ENCODE measurements at places on chromosomes 5 and 9.

GRCh38 chr9:133978899-133979272 is 13.2 kb downstream of the VAV2 start:
- DNase-seq, result no peak

GRCh38 chr5:10303699-10304170 is 4.0 kb downstream of the CMBL start:
- DNase-seq, result no peak

GRCh38 chr5:179251276-179251969 is 93.8 kb downstream of the ADAMTS2 start:
- no peak for DNase-seq

DNA sequence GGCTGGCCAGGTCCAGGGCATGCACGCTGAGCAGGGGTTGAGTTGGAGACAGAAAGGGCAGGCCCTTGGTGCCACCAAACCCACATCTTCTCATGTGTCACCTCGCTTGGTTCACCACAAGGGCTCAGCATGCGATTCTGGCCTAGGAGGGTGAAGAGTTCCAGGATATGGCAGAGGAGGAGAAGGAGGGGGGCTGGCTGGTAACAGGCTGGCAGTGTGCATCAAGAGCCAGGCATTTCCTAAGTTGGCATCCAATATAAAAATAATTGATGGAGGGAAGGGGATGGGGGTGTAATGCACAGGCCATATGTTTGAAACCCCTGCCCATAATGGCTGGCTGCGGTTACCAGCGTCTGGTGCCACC is 255.6 kb downstream of the NFIB start:
- no peak for DNase-seq

DNA sequence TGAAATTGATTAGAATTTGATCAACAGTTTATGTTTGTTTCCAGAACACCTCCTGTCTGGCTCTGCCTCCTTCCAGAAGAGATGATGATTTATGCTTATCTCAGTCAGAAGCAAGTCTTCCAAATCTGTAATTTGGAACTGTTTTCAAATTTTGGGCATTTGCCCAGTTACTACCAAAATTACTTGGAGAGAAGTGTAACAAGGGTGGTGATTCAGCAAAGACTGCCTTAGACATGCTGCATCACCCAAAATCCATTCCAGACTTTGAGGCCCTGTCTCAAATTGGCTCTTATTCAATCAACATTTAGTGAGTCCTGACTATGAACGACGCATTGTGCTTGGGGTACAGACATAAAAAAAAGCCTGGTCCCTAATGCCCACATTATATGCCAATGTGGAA is 89.4 kb downstream of the SH3TC2 start:
- DNase-seq, result no peak

GRCh38 chr9:76352026-76352620 is 42.1 kb downstream of the RFK start:
- DNase-seq, result no peak

GRCh38 chr5:2134543-2135292 is 252.0 kb upstream of the IRX4 start:
- DNase-seq, result no peak

GRCh38 chr5:156121234-156121633 is 205.7 kb upstream of the SGCD start:
- DNase-seq, result no peak

DNA sequence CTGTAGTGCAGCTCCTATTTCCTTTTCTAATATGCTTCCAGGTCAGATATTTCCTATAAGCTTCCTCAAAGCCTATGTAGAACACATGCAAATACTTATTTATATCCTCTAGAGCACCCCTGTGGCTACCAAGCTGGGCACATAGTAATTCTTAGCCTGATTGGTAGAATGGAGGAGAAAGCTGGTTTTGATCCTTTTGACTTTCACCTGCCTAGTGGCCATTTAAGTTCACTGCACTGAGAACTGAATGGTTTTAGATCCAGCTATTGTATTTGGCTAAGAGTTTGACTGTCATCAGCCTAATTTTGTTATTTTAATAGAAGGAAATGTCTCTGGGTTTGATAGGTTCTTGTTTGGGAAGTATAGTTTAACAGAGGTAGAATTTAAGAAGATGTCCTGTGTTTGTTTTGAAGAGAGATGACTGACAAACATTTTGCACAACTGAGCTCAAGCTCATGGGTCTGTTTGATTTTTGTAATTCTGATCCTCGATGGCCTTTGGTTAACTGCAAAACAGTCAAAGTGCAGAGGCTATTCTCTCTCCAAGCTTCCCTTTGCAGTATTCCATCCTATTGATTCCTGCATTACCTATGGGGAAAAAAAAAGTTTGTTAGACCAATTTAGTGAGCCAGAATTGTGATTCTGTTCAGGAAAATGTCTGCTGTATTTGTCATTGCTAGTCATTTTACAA is 85.4 kb downstream of the KCNN2 start:
- no peak for DNase-seq

GRCh38 chr5:93993161-93993560 is 251.8 kb upstream of the POU5F2 start:
- no peak for DNase-seq

DNA sequence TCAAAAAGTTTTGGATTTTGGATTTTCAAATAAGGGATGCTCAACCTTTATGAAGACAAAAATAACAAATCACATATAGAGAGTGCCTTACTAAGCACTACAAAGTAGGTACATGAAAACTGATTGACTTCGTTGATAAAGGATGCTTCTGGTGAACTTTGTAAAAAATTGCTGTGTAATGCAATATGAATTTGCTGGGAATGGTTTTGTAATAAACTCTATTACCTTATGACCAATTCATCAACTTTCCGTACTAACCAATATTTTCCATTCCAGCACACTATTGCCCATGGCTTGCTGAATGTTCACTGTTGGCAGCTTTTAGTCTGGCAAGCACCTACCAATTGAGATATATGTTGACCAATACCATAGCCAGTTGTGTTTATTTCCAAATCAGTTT is 23.4 kb upstream of the ZNF474 start:
- DNase-seq, result no peak

DNA sequence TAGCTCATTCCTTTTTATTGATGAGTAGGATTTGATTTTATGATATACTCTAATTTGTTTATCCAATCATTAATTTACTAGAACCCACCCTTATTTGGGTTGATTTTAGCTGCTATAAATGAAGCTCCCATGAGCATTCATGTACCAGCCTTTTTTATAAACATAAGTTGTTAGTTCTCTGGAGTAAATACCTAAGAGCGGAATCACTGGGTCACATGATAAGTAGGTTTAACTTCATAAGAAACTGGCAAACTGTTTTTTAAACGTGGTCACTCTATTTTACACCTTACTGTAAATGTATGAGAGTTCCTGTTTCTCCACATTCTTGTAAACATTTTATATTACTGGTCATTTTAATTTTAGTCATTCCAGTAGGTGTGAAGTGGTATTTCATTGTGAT is 364.6 kb downstream of the NPR3 start:
- DNase-seq, result no peak

DNA sequence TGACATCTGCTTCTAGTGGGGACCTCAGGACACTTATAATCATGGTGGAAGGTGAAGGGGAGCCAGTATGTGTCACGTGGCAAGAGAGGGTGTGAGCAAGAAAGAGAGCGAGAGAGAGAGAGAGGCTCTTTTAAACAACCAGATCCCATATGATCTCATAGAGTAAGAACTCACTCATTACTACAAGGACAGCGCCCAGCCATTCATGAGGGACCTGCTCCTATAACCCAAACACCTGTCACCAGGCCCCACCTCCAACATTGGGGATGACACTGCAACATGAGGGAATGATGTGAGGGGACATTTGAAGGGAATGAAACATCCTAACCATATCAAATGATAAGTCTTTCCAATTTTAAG is 427.5 kb downstream of the EFNA5 start:
- no peak for DNase-seq

DNA sequence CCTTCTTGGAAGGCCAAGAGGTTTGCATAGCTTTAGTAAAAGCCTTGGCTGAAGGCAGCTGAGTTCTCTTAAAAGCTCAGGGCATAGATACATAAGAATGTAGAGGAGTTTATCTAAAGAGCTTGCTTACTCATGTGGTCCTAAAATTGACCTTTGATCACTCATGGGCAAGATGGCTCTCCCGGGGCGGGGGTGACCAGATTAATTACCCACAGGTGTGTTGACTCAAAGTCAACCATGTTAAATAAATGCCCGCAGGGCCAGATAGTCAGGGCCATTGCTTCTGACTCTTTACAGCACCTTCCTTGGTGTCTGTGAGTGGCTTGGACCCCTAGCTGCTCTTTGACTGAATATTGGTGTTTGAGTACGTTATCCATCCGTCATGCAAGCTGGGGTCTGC is 33.1 kb upstream of the GHR start:
- DNase-seq, result no peak

GRCh38 chr5:33588654-33589372 is 148.0 kb downstream of the TARS1 start:
- no peak for DNase-seq

DNA sequence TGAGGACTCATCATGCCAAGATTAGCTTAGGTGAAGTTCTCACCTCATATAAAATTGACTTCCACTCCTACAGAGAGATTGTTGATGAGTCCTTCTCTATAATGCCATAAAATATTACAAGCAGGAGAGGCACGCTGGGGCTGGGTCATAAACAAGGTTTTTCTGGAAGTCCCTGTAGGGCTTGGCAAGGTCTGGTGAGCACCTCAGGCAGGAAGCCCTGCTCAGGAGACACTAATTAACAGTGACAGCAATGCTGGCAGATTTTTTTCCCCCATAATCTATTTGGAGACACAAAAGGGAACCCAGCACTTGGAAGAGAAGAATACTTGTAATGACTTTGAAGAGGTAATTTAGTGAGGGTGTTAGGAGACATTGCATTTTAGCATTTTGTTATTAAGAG is 118.7 kb downstream of the DIRAS2 start:
- no peak for DNase-seq

- DNase-seq, result no peak
These were observed 130.8 kb downstream of the PCSK1 start for GRCh38 chr5:96302174-96302738.
